ENCODE measurements at places on chromosomes 5 and 9.

DNA sequence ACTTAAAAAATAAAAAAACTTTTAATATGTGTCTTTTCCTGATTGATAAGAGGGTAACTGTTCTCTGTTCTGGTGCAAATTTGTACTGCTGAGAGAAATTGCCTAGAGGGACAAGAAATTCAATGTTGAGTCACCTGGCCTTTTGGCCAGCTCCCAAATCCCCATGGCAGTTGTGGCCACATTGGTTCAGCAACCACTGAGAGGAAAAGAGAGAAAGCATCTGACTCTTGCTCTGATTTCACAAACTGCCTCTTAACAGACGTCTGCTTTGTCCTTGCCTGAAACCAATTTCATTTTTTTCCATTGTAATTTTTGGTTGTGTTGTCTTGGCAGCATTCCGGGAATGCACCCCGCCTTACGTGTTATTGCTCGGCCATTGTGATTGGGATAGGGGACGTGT, 42.4 kb downstream of the NTRK2 start:
- no peak for DNase-seq

- peak; percentile 58 for DNase-seq
These were observed 21.7 kb upstream of the FAT2 start for GRCh38 chr5:151612689-151613427.

DNA sequence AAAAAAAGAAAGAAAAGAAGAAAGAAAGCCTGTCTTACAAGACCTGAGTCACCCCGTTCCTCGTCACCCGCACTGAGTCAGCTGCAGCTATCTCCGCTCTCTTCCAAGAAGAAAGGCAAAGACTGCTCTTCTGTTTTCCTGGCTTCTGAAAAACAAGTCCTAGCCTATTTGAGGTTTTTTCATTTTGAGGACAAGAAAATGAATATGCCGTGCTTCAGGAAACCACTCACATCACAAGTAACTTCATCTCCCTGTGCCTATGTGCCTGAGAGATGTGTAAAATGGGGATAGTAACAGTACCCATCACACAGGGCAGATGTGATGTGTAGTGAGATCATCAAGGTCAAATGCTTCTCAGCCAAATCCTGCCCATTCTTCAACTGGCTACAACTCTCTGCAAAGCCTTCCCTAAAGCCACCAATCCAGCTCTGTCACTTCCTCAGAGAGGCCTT, 78.4 kb downstream of the GLDC start:
- DNase-seq: peak; percentile 34

- DNase-seq: no peak
These were observed 130.6 kb downstream of the DTWD2 start for GRCh38 chr5:118857700-118858099.

GRCh38 chr5:180140571-180140970, 68.4 kb downstream of the RASGEF1C start:
- DNase-seq: no peak

DNA sequence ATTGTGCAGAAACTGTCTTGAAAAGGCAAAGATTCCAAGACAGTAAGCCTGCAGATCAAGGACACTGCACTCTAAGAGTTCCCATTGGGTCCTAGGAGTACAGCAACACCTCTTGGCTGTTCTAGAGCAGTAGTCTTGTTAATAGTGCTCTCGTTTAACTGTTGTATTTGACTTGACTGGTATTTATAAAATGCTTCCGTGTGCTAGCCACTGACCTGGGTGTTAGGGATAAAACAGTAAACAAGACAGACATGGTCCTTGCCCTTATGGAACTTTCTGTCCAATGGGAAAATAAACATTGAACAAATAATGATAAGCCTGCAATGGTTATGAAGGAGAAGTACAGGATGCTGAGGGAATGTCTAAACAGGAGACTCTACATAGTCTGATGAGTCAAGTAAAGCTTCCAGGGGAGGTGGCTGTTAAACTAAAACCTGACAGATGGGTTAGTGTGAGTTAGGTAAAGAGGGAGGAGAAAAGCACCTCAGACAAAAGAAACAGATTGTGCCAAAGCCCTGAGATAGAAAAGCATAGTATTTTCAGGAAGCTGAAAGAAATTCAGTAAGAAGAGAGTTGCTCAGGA, 33.3 kb downstream of the TDRD7 start:
- DNase-seq: no peak

DNA sequence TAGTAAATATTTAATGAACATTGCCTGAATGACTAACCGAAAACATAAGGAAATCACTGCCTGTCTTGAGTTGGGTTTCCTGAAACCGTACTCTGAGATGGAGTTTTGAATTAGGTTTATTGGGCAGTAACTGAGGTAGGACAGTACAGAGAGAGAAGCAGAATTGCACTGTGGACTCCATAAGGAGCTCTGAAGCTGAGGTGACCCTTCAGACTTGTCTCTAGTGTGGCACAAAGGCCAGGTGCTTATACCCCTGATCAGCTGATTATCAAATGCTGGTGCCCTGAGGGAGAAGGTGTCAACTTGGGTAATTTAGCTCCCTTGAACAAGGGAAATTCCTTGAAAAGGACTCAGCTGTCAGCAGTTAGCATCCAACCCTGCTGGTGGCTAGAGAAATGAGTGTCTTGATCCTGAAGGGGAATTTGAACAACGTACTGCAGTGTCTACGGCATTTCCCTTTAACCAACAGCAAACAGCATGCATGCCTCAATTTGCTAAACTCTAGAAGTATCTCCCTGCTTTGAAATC, 135.0 kb upstream of the SMARCA2 start:
- DNase-seq: peak; percentile 21

DNA sequence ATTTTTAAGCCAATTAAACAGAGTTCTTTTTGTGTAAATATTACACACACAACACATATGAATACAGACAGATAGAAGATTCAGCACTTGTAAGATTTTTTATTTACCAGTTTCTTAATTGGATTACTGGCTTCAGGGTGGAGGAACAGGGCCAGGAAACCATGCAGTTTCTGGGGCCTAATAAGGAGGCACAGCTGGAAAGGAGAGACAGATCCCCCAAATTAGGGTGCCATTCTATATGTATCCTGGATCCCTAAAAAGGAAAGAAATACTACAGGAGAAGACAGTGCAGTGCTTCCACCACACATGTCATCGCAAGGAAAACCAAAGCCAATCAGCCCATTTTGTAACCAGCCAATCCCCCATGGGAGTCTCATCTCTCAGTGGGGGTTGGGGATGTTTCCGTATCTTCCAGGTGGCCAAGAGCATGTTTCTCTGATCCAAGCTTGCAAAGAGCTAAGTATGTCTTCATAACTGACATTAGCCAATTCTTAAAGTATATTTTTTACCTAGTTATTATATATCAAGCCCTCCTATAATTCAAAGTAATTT, 15.8 kb upstream of the ABO start:
- no peak for DNase-seq

DNA sequence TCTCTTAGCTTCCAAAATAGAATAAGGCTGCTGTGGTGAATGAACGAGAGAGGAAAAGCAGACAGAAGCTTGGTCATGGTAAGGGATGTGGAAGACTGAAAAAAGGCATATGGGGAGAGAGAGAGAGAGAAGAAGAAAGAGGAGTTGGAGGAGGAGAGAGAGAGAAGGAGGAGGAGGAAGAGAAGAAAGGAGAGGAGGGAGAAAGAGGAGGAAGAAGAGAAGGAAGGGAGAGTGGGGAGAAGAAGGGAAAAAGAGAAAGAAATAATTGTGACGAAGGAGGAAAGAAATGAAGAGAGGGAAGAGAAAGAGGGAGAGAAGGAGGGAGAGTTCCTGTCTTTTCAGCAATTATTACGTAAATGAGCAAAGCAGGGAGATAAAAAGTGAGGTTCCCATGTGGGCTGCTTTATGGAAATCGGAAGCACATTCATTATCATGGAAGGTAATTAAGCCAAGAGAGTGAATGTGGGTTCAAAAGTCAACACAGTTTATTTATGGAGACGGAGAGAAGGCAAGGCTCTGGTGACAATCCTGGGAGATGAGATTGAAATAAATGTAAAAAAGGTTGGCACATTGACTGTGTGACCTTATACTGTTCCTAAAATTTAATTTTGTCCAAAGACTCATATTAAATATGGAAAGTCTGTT, 611.2 kb downstream of the KIF4B start:
- DNase-seq: no peak

- DNase-seq: no peak
These were observed 273.1 kb upstream of the IRX2 start for GRCh38 chr5:3024554-3024953.

- no peak for DNase-seq
These were observed 8.5 kb upstream of the TNFSF8 start for GRCh38 chr9:114938687-114939575.

DNA sequence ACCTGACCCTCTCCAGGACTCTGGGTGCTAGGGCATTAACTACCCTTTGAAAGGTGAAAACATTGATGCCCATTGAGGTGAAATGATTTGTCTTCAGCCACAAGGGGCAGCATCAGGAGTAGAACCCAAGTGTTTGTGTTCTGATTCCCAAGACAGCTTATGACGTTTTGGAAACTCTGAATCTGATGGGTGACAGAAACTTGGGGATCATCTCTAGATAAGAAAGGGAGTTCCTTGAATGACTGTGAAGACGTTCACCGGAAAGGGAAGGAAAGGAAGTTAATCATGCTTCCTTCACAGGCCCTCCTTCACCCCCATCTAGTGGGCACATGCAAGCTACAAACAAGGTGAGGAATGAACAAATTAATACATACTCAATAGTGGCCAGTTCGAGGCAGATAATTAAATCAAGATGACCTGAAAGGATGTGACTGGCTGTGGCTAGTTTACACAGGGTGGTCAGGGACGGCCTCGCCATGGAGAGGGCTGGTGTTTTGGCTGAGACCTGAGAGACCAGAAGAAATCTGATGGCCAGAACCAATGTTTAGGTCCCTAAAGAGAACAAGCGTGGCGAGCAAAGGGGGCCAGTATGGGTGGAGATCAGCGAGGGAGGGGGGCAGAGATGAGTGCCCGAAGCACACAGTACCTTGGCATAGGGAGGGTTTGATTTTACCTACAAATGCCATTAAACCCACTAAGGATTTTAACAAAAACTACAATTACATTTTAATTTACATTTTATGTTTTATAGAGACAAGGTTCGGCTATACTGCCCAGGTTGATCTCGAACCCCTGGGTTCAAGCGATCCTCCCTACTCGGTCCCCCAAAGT, 937 bp upstream of the SLC26A2 start:
- DNase-seq: peak; percentile 31

GRCh38 chr5:55918087-55919035, 67.2 kb downstream of the IL31RA start:
- DNase-seq: no peak

DNA sequence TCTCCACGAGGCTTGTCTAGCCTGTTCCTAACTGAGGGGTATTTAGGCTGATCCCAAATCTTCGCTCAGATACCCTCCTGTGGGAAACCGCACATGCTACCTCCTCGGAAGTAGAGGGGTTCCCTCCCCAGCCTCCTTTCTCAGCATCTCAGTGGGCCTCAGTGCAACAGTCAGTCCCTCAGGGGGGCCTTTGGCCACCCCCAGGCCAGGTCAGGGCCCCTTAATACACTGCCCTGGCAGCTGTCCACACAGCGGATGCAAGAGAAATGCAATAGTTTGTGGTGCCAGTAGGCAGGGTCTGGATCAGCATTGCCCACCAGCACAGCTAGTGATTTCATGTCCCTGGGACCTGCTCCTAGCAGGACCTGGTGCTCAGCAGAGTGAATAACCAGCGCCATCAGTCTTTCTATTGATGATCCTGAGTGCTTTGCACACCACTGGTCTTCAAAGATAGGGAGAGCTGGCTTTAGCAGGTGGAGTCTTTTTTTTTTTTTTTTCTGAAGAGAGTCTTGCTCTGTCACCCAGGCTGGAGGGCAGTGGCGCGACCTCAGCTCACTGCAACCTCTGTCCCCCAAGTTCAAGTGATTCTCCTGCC, 7.5 kb downstream of the PLPP7 start:
- no peak for DNase-seq

- DNase-seq: no peak
These were observed 1955.4 kb upstream of the CDH6 start for GRCh38 chr5:29238115-29238514.

- no peak for DNase-seq
These were observed 270.9 kb upstream of the IL12B start for GRCh38 chr5:159601216-159601615.

GRCh38 chr5:82720213-82721086, 356.7 kb downstream of the TMEM167A start:
- no peak for DNase-seq

GRCh38 chr5:143871672-143872071, 59.7 kb downstream of the HMHB1 start:
- no peak for DNase-seq

DNA sequence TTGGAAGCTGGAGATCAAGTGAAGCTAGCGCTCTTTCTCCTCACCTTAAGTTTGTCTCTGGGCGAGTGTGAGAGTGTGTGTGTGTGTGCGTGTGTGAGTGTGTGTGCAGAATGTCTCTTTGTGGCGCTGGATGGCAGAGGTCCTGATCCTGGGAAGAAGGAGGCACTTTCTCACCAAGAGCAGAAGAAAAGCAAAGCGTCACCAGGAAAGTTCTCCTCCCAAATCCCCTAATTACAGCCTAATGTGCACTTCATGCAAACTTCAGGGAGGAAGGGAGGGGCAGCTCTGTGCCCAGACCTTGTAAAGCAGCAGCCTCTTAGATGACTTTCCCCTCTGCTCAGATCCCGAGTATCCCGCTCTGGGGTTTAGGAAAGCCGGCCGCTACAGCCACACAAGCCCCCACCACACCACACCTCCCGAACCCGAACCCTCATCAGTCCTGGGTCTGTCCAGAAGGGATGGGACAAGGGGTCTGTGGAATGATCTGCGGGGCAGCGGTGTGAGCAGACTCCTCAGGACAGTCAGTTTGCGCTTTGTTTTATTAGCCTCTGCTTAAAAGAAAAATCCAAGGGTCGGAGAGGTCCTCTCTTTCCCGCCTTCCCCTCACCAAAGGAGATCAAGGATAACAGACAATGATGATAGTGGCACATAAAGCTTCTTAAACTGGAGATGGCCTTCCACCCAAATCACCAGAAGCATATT, at the start of gene HAPLN1:
TSS of gene HAPLN1 (minus strand) at position 20 of the 702 bp plus-strand sequence. CDS start 47,332 bp downstream, outside the sequence.
- no peak for DNase-seq

DNA sequence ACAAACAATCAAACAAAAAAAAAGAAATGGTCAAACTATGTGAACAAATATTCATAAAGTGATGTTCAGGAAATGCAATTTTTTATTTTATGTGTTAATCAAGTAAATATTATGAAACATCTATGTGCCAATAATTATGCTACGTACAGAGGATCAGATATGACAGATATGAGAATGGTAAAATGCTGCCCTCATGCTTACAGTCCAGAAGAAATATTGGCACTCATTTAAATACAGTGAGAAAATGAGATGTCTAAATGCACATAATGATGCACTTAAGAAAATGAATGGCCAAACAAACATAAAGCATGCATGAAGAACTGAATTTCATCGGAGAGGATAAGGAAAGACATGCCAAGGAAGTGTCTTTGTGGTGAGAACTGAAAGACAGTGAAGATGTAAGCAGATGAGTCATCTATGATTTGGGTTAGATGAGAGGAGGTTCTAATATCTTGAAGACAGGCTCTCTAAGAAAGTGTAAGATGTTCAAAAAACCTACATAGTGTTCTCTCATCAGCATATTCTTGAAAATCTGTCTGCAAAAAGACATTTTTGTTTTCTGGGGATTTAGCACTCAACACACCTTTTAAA, 1231.1 kb upstream of the ACO1 start:
- no peak for DNase-seq

- DNase-seq: peak; percentile 52
These were observed 923 bp upstream of the ZBTB5 start for GRCh38 chr9:37466037-37466709.

GRCh38 chr5:66864240-66864884, 268.2 kb downstream of the MAST4 start:
- DNase-seq: peak; percentile 20
